IMR-90 (cell line): ENCODE measurements at places on chromosomes 5 and 9. TPM values are rescaled to one million over a fixed set of nuclear protein-coding genes. Genes with fewer than 3 reads are reported as not detected.
A peak's percentile ranks its signal among the peaks of the same experiment; 100 is the strongest.

The PCDHGC3 gene
- total RNA-seq, result 21.1 and 21.9 TPM in 2 replicates

The GADD45G gene
- total RNA-seq, result not detected in 2 replicates

The NR6A1 gene
- 0.28 and 0.36 TPM in 2 replicates for total RNA-seq

The SLC27A6 gene
- total RNA-seq, result under 0.01 and 0.28 TPM in 2 replicates

DNA sequence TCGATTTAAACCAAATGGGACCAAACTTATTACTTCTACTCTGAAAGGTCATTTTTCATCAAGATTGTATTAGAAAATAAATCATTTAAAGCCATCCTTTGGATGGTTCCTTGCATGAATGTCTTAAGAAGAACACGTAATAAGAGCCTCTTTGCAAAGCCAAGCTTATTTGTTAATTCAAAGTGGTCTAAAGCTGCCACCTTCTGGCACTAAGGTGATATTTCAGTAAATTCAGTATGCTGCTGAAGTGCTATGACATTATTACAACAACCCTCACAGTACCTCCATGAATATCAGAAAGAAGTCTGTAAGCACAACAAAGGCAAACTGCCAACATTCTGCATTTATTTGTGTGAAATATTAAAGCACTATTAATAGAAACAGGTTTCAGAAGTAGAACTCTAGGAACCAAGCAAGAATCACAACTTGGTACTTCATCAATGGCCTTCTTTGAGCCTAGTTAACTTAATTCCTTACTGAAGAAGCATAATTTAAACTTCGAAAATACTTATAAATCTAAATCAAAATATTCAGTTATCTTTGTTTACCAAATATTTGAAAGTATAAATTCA, 53.1 kb upstream of the TYRP1 start:
- DNase-seq, result peak; percentile 43

DNA sequence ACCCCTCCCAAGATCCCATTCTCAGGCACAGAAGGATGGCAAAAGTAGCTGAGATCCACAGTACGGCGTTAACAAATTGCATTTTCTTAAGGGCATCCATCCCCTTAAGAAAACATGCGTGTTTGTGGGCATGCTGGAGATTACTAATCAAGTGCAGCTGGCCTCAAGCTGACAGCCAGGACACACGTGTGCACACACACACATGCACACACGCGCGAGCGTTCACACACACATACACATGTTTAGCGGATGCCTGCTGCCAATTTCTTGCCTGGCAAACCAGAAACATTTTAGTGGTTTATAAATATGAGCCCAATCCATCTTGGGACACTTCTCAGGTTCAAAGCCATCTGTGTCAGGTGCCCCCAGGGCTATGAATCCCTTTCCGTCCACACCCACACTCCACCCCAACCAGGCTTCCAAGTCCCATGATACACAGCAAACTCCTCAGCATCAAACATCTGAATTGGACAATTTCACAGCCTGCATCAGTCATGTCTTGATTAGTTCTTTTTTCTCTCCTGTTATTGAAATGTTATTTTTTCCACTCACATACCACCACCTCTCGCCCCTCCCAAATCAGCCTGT, 23.5 kb upstream of the SMIM23 start:
- no peak for DNase-seq

DNA sequence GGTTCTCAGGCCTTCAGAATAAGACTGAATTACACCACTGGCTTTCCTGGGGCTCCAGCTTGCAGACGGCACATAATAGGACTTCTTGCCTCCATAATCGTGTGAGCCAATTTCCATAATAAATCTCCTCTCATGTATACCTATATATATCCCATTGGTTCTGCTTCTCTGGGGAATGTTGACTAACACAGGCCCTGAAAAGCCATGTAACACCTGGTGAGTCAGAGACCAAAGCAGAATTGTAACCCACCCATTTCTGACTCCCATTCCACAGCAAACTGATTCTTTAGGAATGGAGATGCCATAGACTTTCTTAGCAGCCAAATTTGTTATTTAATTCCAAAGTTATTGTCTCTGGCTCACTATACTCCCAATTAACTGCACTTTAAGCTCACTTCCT, 85.4 kb upstream of the AGXT2 start:
- peak; percentile 21 for DNase-seq

DNA sequence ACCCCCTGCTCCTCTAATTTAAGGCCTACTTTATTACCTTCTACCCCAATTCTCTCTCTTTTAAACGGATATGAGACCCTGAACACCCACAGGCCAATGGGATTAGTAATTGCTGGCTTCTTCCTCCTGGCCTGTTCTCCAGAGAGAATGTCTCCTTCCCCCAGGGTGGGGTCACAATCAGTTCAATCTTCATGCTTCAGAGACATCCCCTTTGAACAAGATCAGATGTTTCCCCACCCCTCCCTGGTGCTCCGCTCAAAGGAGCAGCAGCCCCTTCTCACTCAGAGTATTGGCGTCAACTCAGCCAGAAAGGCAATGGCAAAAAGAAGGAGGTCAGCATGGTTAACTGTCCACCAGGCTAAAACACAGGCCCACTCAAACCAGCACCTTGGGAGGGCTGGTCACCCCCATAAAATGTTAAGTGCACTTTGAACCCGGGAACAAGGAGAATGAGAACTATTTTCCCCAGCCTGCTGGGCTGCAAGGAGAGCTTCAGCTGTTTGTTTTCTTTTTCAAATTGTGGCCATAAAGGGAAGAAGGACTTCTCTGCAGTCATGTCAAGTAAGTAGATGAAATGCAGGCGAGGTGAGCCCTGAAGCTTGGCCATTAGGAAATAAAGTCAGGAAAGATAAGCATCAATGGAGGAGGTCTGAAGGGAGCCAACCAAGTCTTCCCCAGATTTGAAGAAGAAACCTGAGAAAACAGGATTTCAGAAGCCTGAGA, 20.1 kb downstream of the LHFPL2 start:
- no peak for DNase-seq

GRCh38 chr9:34716711-34717110, 6.8 kb upstream of the CCL21 start:
- no peak for DNase-seq

DNA sequence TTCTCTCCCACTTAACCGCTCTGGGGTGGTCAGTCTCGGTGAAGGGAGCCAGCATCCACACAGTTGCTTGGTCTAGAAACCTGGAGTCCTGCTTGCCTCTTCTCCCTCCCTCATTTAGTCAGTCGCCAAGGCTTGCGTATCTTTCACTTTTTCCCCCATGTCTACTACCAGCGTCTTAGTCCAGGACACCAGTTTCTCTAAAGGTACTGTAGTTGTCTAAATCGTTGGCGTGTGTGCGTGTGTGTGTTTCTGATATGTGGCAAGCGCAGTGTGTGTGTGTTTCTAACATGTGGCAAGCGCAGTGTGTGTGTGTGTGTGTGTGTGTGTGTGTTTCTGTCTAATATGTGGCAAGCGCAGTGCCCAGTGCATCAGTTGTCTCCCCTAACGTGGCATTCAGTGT, 641 bp downstream of the ATP6V1G1 start:
- DNase-seq, result peak; percentile 48

GRCh38 chr9:86907346-86907745, 40.0 kb downstream of the GAS1 start:
- DNase-seq, result peak; percentile 62

- DNase-seq, result no peak
These were observed 390.4 kb downstream of the ARHGEF28 start for GRCh38 chr5:74016373-74016772.

DNA sequence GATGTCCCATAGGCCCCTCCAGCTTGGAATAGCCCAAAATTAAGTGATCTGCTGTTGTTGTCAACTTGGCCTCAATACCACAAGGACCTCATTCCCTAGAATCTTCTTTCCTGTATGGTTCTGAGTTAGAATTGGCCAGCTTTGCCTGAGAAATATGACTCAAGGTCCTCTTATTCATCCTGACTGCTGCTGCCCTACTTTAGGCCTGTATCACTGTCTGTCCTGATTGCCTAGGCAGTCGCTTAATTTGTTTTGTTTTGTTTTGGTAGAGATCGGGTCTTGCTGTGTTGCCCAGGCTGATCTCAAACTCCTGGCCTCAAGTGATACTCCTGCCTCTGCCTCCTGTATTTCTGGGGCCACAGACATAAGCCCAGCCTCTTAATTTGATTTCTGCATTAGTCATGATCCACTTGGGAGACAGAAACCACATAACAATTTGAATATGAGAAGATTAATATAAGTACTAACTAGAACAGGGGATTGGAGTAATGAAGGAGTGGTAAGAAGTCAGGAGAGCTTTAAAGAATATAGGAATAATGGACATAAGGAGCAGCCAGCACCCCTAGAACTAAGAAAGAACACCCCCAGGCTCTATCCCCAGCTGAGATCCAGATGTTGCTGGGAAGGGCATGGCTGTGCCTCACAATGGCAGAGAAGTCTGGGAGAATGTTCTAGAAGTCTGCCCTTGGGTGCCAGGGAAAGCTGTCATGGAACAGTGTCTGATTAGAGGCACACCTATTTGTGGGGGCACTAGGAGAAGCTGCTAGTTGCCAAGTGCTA, 4.6 kb downstream of the TEX53 start:
- DNase-seq, result peak; percentile 55
